ENCODE measurements at places on chromosomes 4 and X.

DNA sequence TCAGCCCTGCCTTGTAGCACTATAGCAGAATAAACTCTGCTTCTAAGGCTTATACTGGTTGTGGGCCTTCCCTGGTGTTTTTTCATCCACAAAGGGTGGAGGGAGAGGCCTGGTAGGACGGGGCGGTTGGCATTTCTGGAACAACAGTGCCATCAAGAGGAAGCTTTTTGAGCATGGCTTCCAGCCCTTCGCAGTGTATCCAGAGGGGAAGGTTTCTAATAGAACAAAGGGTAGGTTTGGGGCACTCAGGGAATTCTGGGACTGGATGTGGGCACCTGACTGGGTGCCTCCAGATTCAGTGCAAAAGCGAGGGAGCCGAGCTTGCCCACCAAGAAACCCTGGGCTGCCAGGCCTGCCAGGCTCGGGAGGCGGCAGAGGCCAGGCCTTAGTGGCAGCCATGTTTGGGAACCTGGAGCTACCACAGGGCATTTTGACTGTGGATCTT is 229.6 kb upstream of the AGTR2 start:
- peak; percentile 74 for DNase-seq

DNA sequence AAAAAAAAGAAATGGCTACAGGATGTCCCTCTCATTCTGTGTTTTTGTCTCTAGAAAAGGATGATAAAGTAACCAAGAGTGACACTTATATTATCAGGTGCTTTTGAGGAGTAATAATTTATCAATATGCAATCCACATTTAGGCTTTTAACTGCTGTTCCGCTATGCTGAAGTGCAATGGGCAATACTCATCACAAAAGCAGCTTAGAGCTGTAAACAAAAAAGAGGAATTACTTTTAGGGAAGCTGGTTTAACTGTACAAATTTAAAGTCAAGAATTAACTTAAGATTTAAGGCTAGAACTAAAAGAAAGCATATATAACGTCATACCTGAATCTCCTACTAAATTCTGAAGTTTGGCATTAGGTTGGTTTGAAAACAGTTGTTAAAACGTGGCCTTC is 93.5 kb upstream of the DDX3X start:
- no peak for DNase-seq

GRCh38 chrX:33171041-33171440 is 40.3 kb downstream of the DMD start:
- DNase-seq: no peak

- peak; percentile 13 for DNase-seq
Observed at GRCh38 chr4:121455285-121455684, 74.5 kb upstream of the QRFPR start.

- DNase-seq: no peak
Observed at GRCh38 chrX:17475449-17476217, 100.6 kb downstream of the NHS start.

DNA sequence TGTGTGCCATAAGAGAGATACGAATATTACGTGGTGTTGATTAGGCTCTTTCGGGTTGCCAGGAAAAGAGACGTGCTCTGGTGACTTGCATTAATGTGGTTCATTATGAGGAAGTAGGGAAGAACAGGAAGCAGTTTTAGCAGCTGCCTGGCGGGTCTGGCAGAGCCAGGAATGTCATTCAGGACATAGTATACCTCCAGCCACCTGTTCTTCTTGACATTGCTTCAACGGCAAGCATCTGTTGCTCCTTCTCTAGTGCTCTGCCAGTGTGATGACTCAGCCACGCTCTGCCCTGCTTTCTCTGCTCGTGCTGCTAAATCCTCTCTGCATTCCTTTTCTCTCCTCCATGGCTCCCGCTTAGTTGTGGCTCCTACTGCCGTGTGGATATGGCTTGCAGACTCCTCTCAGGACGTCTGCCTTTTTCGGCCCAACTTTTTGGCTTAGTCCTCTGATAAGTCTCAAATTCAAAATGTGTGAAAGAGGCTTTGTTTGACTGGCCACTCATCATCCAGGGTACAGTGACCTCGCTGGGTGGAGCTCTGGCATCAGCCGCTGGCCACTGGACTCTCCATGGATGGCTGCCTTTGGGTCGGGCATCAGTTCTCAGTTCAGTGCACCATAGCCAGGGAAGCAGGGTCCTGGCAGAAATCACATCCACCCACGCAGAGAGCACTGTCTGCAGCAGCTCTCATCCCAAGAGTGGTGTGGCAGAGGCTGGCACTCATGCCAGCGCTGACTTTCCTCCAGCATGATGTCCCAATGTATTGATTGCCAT is 89.3 kb upstream of the KLF3 start:
- DNase-seq: peak; percentile 25

DNA sequence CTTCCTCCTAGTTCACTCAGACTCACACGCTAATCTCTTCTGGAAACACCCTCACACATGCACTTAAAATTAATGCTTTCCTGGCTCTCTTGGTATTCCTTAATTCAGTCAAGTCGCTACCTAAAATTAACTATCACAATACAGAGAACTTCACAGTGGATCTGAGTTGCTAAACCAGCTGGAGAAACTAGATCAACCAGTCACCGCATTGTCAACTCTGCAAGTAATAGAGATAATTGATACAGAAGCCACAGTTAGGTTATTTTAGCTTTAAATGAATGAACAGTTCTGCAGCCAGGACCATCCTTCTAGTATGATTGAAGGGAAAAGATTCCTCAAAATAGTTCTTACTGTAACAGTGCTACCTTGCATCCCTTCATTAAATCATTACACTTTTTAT is 6.0 kb upstream of the TBC1D9 start:
- no peak for DNase-seq

DNA sequence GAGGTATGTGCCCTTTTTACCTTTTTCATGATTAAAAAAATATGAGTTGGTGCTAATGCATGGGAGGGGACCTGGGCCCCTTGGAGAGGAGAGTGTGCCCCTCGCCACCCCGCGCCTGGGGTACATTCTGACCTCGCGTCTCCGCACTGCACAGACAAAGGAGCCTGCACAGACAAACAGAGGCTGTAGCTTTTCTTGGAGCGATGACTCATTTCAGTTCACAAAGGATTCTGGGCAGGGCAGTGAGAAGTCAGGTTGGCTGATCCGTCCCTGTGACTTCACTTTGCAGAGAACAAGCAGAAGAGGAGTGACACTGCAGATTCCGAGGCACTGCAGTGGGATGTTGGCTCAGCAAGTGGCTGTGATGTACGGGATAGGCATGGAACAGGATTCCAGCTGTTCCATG is 82.9 kb downstream of the STOX2 start:
- DNase-seq: peak; percentile 15

GRCh38 chr4:82201805-82202641 is 171.8 kb downstream of the HNRNPD start:
- DNase-seq: peak; percentile 68

- DNase-seq: peak; percentile 70
Observed at GRCh38 chr4:104393655-104394324, 100.9 kb downstream of the CXXC4 start.

DNA sequence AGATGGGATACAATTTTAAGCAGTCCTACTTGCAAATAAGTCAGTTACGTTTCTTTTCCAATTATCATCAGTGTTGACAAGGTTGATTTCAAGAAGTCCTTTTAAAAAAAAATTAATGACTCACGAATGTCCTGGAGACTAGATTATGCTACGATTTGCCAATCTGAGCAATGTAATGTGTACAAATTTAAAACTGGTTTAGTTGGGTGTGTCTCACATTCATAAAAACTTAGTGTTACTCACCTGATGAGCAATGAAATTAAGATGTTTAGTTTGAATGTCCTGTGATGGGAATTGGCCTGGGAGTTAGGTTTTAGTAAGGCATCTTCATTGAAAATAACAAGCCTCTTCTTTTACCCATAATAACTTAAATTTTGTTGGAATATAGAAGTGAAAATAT is 136.7 kb upstream of the POF1B start:
- no peak for DNase-seq

GRCh38 chr4:38647101-38647819 is 16.7 kb upstream of the KLF3 start:
- no peak for DNase-seq

DNA sequence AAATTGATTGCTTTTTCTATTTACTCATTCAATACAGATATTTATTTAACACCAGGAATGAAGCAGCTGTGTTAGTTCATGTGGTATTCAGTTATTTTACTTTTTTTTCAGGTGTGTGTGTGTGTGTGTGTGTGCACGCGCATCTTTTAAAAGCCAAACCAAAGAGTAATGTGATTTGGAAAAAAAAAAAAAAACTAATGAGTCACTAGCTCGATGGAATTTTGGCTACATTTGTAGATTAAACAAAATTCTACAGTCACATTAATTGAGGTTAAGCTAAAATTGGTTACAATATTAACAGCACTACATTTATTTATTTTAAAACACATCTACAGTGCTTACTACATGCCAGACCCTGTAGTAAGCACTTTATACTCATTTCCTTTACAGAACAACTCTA is 66.8 kb downstream of the HHIP start:
- DNase-seq: peak; percentile 37

- peak; percentile 0 for DNase-seq
Observed at GRCh38 chrX:45172890-45173289, 27.8 kb downstream of the DIPK2B start.

GRCh38 chr4:94917146-94917545 is 159.4 kb downstream of the BMPR1B start:
- DNase-seq: no peak

DNA sequence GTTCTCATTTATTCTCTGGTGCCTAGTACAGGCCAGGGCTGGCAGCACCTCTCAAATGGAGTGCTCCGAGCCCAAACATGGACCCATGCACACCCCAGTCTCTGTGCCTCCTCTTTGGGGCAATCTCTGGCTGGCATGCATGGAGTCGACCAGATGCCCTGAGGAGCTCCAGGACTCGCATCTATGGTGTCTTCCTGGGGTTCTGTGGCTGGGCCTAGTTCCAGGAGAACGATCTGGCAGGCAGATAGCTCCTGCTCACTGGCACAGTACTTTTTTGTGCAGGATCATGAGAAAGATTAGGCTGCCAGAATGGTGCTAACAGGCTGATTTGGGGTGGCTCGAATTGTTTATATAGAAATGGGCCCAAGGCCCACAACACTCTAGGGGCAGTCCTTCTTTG is 72.0 kb upstream of the PJA1 start:
- no peak for DNase-seq

DNA sequence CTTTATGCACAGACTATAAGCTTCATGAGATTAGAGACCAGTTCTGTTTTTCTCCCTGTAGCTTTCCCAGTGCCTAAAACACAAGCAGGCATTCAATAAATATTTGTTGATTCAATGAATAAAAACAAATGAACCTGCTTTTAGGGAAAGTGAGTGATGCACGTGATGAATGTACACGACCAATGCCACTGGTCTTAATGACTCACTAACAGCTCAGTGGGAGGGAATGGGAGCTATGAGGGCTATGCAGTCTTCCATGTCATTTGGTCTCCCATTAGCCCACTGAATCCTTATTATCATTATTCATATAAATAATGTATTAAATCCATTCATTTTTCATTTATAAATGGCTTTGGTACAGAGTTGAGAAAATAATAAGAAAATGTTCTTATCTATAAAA is 247.4 kb downstream of the FBXO8 start:
- DNase-seq: peak; percentile 88

GRCh38 chr4:2785613-2786012 is 7.3 kb upstream of the SH3BP2 start:
- DNase-seq: no peak

DNA sequence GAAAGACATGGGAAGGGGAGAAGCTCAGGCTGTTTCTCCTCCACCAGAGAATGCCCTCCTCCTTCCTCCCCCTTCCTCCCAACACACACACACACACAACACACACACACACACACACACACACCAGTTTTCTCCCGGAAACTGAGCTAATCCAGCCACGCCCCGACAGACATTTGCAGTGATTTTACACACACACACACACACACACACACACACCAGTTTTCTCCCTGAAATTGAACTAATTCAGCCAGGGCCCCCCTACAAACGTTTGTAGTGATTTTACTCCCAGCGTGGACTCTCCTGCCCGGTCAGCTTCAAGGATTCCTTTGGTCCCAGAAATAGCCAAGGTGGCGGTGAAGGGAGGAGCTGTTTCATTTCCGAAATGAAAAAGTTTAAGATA is 32.9 kb upstream of the STX18 start:
- DNase-seq: peak; percentile 68

- DNase-seq: no peak
Observed at GRCh38 chrX:46374371-46374770, 170.8 kb downstream of the ZNF674 start.

DNA sequence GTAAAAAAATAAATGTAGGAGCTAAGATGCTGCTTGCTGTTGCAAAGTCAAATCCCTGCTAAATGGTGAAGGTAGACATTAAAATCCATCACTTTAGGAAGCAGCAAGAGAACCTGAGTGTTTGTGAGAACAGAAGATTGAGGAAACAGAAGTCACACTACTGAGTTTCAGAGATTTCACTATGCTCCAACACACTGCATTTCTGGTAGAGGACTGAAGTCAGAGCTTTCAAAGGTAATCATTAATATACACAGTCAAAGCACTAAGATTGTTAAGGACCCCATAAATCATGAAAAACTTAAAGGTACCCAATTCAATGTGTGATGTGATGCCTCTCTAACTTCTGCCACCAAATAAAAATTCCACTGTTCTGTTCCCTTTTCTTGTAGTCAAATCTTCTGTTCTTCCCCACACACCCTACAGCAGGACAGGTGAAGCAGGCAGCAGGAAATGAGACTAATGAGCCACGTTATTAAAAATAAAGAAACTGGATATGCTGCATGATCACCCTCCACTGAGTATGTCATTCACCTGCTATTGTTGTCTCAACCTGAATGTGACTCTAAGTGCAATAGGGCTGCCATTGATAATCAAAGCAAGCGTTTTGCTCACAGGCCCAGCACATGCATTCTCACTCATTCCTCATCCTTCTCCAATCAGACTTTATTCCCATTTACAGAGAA is 28.9 kb upstream of the APELA start:
- peak; percentile 23 for DNase-seq

- DNase-seq: no peak
Observed at GRCh38 chrX:53714580-53715345, 28.2 kb upstream of the HUWE1 start.

DNA sequence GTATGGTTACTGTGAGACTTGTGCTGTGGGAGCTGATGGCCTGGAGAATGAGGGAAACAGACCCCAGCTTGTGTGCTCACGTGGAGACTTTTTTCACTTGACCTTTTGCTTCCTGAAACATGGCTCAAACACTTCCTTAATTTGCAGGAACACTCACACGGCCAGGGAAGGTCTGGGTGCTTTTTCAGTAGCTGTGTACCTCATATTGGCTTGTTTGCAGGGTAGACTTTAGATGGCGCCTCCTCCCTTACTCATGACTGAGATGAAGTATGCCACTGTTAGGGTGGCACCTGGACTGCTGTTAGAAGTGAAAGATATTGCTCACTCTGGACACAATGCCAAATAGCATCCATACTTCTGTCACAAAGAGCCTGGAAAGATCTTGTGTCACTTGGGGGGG is 75.7 kb upstream of the WDR1 start:
- no peak for DNase-seq

- peak; percentile 18 for DNase-seq
Observed at GRCh38 chr4:40350627-40351227, 15.6 kb downstream of the CHRNA9 start.

- peak; percentile 66 for DNase-seq
Observed at GRCh38 chr4:107913283-107913899, 18.0 kb upstream of the CYP2U1 start.

Data from NCI-H69 (cell line).